Stimulated activated CD8-positive, alpha-beta memory T cell treated with anti-CD3 and anti-CD28 coated beads, Interleukin-7, amount 100 ng/mL, for 1 hour (primary cell): ENCODE measurements at places on chromosomes 11 and 22.

DNA sequence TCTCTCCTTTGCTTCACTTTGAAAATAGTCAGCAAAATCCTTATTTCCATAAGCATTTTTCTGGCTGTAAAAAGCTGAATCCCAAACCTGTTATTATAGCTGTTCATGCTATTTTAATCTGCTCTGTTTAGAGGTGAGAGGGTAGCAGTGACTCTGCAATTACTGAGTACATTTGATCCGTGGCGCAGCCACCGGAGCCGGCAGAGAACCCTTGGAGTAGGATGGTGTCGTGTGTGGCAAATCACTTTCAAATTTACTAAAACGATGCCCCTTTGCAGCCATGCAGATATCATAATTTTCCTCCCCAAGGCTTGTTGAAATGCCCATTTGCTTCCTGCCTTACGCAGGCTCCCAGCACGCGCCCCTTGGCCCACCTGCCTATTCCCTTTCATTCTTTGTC lies 69.6 kb downstream of the ZBTB16 start:
- DNase-seq = no peak

GRCh38 chr11:123494195-123495050 lies 64.4 kb downstream of the GRAMD1B start:
- no peak for DNase-seq

DNA sequence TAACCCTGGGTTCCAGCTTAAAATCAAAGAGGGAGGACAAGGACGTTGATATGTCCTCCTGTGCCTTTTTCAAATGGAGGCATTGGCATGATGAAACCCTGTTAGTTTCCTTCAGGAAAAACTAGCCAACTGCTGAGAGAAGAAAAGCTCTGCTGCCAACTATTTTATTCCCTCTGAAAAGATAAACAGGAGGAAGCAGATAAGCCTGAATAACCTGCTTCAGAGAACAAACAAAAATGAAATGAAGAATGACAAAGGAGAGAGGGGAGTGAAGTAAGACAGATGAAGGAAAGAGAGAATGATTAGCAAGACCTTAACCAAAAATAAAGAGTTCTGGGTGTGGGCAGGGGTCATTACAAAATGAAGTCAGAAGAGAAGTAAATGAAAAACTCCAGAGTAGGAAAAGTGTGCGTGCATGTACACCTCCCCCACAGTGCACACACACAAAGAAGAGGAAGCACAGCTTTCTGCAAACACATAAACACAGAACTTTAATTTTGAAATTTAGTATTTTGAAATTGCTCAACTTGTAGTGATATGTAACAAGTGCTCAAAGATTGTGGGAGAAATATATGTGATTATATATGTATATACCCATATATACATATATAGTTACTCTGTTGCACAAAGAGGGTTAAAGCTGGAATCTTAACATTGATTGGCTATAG lies 332.2 kb downstream of the LUZP2 start:
- DNase-seq = no peak

GRCh38 chr11:12144330-12145174 lies 34.2 kb downstream of the MICAL2 start:
- DNase-seq = no peak

DNA sequence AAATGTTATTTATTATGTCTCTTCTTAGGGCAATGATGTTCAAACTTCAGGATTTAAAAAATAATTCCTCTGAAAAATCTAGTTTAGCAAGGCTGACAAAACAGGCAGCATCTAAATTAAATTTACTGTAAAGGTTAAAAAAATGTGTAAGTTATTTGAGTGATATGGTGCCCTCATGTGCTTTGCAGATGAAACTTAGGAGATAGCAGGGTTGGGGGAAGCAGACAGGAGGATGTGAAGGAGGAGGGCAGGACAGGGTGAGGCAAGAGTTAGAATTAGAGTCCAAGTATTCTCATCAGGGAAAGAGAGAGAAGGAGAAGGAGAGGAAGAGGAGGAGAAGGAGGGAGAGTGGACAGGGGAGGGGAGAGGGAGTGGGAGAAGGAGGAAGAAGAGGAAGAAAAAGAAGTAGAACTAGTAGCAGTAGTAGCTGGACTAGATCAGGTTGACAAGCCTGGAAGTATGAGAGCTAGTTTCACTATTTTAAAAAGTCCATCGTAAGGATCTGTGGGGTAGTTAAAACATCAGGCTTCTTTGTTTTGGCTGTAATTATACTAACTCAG lies 141.2 kb upstream of the SESN3 start:
- no peak for DNase-seq

- no peak for DNase-seq
Observed at GRCh38 chr11:66915866-66916265, 42.3 kb downstream of the PC start.

DNA sequence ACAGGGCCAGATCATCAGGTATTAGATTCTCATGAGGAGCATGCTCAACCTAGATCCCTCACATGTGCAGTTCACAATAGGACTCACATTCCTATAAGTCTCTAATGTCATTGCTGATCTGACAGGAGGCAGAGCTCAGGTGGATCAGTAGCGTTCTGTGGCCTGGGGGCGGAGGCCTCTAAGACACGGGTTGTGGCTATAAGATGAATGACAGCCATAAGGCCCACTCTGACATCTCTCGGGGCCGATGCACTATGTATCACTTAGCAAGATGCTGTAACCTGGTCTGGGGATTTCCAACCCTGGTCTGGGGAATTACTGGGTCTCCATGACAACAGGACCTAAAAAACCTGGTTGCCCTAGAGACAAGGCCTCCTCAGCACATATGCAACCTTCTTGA lies 932.7 kb downstream of the TBC1D22A start:
- DNase-seq = no peak

DNA sequence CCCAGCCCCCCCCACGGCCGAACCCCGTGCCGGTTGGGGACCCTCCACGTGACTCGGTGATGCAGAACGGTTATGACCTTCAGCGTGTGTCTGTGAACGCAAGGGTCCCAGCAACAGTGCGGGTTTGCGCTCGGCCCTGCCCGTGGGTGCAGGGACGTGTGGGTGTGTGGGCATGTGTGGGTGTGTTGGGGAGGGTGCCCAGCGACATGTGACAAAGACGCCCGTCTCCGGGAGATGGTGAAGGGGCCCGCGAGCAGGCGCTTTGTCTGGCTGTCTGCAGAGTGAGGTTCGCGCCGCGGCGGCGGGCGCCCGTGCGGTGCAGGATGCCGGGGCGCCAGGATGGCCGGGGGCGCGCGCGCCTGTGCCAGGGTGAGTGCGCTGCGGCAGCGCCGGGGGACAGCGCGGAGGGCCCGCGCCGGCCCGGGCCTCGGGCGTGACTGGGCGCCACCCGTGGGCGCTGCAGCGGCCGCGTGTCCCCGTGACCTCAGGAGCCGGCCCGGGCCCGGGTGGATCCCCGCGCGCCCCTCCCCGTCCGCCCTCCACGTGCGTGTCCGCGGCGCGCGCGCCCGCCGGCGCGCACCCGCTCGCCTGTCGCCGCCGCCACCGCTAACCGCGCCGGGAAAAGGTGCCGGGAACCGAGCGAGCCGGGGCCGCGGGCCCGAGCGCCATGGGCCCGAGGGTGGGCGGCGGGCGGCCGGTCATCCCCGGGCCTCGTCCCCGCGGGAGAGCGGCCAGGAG lies at the start of gene LRFN4:
LRFN4 (plus strand) TSS at position 569 of the 738 bp plus-strand sequence. CDS start 681 bp downstream, outside the sequence.
- DNase-seq = peak; percentile 8

- DNase-seq = no peak
Observed at GRCh38 chr11:27358296-27358695, 4.7 kb downstream of the CCDC34 start.

DNA sequence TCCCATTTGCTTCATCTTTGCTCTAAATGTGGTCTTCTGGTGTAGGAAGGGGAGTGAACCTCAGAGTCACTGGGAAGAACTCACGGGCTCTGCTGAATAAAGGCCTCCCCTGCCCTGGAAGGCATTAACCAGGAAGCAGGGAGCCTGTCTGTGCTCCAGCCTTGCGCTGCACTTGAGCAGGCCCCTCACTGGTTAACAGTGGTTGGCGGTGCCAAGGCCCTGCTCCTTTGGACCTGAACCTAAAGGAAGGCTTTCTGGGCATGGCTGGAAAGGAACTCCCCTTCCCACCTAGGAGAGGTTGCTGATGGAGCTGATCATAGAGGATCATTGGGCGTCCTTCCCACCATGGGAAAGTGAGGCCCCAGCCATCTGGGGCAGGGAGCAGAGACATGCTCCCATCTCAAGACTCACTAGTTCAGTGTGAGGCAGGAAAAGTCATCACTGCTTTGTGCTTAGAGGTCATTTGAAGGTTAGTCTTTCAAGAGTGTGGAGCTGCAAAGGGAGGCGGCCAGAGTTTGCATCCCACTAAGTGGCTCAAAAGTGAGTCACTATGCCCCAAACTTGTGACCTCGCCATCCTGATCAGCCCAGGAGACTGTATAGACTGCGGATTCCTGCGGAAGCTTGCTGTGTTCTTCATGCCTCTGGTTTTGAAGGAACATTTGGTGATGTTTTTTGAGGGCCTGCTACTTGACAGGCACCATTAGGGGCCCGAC lies 50.4 kb downstream of the DBX1 start:
- DNase-seq = no peak

GRCh38 chr11:30254307-30255298 lies 23.8 kb downstream of the FSHB start:
- no peak for DNase-seq

DNA sequence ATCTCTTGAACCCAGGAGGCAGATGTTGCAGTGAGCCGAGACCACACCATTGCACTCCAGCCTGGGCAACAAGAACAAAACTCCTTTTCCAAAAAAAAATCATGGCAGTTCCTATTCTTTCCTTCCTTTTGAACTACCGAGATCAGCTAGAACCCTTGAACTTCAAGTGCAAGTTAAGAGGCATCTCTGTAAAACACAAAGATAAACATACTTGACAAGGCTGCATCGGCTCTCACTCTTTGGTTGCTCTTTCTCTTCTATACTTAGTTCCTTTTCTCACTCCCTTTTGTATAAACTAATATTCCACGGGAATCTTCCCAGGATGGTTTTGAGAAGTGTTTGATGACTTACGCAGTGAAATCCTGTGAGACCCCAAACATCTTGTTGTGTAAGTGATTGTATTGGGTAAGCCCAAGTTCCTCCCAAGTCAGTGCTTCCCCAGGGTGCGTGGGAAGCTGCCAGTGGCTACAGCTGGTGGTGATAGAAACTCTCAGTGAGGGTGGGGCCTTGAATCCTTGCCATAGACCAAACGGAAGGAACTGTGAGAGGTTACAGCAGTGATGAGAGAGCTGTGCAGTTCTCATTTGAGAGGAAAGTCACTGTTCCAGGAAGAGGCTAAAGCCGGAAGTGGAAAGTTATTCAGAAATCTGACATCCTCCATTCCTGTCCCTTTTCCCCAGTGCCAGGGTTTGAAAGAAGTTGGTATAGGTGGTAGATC lies 24.1 kb upstream of the CDC42EP2 start:
- no peak for DNase-seq

GRCh38 chr11:8487261-8487660 lies 106.8 kb downstream of the STK33 start:
- no peak for DNase-seq
